Inflammatory macrophage treated with lipopolysaccharide for 4 hours (primary cell): ENCODE measurements at places on chromosomes 6 and 20.

GRCh38 chr6:124795643-124796463, 166.4 kb upstream of the RNF217 start:
- peak; percentile 8 for DNase-seq

DNA sequence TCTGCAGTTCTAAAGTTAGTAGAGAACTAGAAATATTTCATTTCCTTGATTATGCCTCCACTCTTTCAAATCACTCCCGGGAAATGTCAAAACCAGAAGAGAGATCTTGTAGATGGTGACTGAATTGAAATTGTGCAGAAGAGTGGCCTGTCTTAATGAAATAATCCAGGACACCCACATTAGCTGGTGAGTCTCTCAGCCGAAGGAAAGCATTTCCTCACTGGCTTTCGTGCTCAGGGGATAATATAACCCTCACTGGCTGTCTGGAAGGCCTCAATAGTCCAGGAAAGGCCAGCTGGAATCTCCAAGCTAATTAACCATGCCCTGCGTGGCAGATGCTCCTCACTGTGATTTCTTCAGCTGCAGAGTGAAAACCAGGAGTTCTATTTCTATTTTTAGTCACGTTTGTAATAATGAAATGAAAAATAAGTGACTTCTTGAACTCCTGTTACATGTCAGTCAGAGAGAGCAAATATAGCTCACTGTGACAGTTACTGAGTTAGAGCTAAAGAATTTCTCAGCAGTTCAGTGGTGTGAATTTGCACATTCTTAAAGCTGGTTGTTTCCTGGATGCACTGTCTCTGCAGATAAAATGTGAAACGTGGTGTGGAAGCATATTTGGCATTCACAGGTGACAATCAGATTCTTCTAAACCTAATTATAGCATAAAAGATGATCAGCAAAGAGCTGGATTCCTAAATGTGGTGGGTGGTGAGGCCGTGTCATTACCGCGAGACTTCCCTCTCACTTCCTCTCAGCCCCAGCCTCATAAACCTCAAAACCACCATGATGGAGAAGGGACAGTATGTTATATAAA, 211.7 kb downstream of the LMBRD1 start:
- DNase-seq, result no peak

- DNase-seq, result no peak
These were observed 116.7 kb upstream of the FRMD1 start for GRCh38 chr6:168195712-168196111.

- peak; percentile 38 for DNase-seq
These were observed 144.6 kb upstream of the AGPAT4 start for GRCh38 chr6:161418463-161418945.

DNA sequence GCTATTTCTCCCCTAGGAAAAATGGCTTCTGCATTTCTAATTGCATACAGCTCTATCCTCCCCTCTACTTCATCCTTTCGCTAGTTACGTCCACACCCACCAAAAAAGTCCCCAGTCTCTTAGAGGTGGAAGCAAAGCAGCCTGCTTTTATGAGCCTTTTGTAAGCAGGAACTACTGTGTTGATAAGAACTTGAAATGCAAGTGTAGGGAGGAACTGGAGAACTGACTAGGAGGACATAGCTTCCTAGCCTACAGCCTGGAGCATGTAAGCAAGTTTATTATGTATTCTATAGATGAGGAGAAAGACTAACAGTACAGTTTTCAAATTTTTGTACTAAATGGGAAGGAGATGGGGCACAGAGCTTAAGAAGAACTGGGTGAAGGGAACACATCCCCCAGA, 10.3 kb downstream of the ARHGAP18 start:
- peak; percentile 55 for DNase-seq

DNA sequence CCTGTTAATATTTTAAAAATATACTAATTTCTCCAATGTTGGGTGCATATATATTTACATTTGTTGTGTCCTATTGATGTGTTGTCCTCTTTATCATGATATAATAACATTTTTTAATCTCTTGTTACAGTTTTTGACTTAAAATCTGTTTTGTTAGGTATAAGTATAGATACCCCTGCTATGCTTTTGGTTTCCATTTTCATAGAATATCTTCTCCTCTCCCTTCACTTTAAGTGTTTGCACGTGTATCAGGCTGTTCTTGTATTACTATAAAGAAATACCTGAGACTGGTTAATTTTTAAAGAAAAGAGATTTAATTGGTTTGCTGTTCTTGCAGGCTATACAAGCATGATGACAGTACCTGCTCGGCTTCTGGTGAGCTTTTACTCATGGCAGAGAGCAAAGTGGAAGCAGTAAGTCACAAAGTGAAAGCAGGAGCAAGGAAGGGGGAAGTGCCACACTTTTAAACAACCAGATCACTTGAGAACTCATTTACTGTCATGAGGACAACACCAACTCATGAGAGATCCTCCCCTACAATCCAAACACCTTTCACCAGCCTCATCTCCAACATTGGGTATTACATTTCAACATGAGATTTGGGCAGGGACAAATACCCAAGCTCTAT, 340.5 kb upstream of the SYNCRIP start:
- no peak for DNase-seq

DNA sequence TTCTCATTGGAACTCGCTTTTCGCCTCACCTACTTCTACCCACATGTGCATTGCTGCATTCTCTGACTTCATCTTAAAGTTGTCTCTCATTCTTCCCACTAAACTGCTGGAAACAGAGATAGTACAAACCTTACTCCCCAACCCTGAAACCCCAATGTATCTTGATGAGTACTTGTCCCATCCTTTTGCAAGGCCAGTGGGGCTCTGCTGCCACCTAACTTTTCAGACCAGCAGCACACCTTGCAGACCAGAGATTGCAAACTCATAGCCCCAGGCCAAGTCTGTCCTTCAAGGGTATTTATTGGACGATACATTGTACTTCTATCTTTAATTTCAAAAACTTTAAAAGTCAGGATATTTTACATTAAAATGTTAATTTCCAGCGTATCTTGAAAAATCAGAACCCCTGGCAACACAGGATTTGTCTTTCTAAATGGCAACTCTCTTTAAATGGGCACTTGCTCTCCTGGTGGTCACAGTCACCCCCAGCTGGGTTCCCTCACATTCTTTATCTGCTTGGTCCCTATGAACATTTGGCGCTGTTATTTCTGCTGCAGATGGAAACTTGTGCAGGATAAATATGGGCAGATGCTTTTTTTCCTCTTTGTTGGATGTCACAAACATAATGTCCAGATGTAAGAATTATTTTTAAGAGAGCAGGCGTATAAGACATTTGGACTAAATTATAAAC, 83.9 kb downstream of the SOD2 start:
- DNase-seq, result peak; percentile 5

GRCh38 chr20:44585057-44585963, 2.9 kb downstream of the PKIG start:
- no peak for DNase-seq

DNA sequence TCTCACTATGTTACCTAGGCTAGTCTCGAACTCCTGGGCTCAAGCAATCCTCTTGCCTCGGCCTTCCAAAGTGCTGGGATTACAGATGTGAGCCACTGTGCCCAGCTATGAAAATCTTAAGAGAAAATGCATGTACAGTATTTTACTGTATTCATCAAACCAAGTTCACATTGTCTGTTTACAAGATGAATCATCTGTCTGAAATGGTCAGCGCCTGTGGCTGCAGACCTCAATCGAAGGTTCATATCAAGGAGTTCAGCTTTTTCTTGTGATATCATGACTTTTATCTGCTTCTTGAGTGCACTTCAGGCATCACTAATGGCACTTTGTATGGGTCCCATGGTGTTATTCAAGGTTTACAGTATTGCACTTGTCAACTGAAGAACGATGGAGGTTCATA, 155.1 kb downstream of the SLC16A10 start:
- DNase-seq, result no peak

DNA sequence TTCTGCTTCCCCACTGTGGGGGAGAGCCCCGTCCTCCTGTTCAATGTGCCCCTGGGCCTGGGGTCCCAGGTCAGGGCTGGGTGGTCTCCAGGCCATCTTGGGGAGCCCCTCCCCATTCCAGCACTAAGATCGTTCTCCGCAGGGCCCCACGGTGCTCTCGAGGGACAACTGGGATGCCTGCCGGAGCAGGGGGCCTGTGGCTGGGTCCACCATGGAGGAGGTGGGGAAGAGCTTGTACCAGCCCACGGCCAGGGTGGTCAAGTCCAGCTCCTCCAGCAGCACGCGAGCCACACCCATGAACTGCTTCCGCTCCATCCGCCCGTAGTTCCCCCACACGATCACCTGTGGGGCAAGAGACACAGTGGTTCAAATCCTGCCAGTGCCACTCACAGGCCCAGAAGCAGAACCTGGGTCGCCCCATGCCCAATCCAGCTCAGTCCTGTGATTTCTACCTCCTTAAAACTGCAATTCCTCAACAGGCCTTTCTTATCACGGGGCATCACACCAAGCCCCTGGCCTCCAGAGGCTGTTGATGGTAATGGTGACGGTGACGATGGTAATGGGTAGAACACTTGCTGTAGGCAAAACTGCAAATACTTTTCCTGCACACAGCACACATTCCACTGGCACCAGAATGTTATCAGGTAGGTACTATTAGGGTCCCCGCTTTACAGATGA, 10.5 kb downstream of the KCNK15 start:
- no peak for DNase-seq

DNA sequence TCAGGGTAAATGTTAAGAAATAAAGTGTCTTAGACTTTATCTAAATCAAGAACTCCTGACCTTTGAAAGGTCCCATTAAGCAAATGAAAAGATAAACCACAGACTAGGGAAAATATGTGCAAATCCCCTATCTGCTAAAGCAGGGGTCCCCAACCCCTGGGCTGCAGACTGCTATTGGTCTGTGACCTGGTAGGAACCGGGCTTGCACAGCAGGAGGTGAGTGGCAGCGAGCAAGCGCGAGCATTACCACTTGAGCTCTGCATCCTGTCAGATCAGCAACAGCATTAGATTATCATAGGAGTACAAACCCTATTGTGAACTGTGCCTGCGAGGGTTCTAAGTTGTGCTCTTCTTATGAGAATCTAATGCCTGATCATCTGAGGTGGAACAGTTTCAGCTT, 42.4 kb downstream of the LCA5 start:
- DNase-seq, result no peak

GRCh38 chr6:75145976-75146375, 59.9 kb downstream of the COL12A1 start:
- no peak for DNase-seq

- DNase-seq, result peak; percentile 9
These were observed 684 bp downstream of the PAQR8 start for GRCh38 chr6:52362443-52363227.

DNA sequence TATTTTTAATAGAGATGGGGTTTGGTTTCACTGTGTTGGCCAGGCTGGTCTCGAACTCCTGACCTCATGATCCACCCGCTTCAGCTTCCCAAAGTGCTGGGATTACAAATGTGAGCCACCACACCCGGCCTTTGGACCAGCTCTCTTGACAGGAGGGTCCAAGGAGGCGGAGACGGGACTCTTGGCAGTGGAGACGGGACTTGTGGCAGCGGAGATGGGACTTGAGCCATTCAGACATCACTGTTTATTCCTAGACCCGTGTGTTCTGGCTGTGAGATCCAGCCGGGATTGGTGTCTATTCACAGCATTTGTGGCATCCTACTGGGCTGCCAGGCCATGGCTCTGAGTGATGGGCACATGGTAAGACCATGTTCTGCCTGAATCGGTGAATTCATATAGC, 25.6 kb downstream of the PRPF6 start:
- no peak for DNase-seq

GRCh38 chr6:46715141-46715540, 20.0 kb downstream of the PLA2G7 start:
- DNase-seq, result peak; percentile 97

DNA sequence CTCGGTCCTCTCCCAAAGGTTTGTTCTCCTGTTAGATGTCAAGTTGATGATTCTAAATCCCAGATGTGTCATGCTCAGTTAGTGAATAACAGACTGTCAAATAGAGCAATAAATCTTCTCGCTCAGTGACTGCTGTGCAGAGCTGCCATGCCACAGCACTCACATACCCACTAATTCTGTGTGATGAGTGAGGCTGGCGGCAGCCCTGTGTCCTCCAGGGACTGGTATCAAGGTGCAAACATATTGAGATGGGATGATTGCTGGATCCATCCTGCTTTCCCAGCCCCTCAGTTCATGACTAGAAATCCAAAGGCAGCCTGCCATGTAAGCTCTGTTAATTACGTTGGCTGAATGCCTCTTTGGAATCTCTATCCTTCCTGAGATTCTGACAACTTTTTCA, 103.9 kb downstream of the OLIG3 start:
- DNase-seq, result no peak

- DNase-seq, result no peak
These were observed 19.5 kb downstream of the KIF25 start for GRCh38 chr6:168016721-168017525.

- DNase-seq, result no peak
These were observed 58.8 kb downstream of the ZBTB9 start for GRCh38 chr6:33513213-33513612.

- no peak for DNase-seq
These were observed 19.7 kb downstream of the ADTRP start for GRCh38 chr6:11758878-11759277.

- no peak for DNase-seq
These were observed 12.4 kb downstream of the TPMT start for GRCh38 chr6:18142591-18142861.

GRCh38 chr6:39377539-39377950, 55.0 kb upstream of the KCNK16 start:
- DNase-seq, result no peak

DNA sequence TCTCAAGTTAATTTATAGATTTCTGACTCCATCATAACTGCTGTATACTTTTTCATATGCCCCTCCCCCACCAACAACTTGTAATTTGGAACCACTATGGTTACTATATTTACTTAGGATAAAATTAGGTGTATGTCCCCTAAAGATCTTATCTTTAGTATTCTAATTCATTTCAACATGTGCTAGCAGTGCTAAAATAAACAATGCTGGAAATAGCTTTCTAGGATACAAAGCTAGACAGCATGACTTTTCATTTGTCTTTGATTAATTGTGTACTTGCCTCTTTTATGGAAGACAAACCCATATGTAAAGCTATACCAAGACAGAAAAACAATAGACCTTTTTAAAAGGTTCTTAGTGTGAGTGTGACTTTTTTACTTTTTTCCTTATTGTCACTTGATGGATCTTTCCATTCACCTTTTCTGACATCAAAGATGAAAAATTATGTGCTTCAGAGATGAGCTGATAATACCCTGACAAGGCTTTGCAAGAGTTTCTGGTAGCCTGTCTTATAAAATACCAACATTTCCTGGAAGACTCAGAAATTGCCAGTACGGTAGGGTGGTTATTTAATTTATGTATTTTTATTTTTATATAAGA, 31.2 kb upstream of the POPDC3 start:
- DNase-seq, result no peak

DNA sequence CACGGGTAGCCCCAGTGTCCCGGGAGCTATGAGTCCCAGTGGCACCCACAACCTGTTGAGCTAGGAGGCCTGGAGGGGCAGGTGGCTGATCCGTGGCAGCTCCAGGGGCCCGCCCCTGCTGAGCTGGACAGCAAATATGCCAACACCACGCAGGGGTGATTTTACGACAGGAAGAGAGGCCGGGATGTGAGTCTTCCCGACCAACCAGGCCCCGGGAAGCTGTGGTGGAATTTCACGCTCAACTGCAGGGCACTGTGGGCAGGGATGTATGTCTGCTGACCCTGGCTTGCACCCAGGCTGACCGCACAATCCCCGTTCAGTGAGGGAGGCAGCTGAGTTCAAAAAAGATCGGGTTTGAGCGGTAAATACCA, 183.9 kb downstream of the ERMARD start:
- DNase-seq, result no peak
